RPMI8226 (cell line): ENCODE measurements at places on chromosomes 1 and 21.

DNA sequence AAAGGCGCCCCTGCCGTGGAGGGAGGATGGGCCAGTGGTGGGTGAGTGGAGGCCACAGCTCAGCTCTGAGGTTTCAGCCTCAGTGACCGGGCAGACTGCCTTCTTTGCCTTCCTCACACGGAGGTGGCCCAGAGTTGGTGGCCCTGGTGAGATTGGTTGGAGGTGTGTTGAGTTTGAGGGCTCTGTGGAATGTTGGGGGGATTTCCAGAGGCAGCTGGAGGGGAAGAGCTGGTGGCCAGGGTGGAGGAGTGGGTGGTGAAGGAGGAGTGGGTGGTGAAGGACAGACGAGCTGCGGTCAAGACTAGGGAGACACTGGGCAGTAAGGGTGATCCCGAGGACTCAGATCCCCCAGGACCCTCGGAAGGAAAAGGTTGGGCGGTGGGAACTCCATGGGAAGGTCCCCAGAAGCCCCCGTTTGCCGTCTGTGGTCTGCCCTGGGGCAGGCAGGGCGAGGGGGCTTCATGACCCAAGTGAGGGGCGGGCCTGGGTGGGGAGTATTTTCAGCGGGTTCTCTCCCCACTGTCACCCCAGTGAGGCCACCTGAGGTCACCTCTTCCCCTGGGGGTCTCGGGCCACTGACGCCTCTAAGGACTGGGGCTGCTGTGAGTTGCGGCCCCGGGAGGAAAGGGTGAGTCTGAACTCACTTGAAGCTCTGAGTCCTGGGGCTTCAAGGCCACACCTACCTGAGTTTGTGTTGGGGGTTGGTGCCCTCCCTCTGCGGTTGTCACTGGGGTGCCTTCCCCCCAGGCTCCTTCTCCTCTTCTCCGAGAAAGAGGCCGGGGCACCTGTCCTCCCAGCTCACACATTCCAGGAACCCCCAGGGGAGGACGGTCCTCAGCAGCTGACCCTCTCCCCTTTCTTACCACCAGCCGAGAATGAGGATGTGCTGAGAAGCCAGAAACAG, 22.7 kb upstream of the PIK3CD start:
- DNase-seq: no peak

DNA sequence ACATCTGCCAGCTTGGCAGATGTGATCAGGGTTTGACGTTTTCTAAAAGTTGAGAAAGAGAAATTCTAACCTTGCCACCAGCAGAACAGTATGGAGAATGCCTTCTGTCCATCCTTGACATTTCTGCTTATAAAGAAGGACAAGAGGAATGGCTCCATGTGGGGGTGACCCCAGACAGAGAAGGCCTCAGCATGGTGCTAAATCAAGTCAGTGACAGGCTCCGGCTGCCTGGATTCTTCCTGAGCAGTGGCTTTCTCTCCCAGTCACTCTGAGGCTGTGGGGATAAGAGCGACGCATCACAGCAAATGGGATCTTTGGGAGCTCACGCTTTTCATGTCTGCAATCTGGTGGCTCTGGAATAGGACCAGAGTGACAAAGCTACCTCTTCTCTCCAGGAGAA, 640.2 kb upstream of the CAMK1G start:
- no peak for DNase-seq

DNA sequence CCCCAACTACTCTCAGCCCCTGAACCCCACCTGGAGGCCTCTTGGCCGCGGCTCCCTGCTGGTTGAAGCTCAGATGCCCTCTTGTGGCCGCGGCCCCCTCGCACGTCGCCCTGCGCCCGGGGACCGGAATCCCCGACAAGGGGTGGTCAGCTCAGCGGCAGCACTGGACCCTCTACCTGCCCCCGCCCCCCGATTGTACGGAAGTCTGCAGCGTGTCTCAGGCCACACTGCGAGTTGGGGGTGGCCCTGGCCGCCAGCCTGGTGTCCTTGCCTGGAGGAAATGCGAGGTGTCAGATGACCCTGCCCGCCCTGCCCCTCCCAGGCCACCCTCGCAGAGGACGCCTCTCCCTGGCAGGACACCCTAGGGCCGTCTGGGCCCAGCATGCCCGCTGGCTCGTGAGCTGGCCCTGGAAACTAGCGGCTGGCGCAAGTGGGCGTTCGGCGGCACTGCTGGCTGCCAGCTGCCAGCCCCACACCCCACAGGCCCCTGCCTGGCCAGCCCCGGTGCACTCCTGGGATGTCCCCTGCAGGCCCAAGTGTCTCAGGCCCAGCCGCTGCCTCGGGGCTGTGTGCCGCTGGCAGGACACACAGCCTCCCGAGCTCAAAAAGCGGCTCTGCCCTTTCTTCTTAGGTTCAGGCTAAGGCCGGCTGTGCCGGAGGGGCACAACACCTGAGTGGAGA, 60.8 kb downstream of the EDN2 start:
- peak; percentile 68 for DNase-seq

- no peak for DNase-seq
Observed at GRCh38 chr1:227298512-227299240, 19.6 kb downstream of the CDC42BPA start.

GRCh38 chr1:15100880-15101760, 52.4 kb upstream of the TMEM51 start:
- DNase-seq: no peak

DNA sequence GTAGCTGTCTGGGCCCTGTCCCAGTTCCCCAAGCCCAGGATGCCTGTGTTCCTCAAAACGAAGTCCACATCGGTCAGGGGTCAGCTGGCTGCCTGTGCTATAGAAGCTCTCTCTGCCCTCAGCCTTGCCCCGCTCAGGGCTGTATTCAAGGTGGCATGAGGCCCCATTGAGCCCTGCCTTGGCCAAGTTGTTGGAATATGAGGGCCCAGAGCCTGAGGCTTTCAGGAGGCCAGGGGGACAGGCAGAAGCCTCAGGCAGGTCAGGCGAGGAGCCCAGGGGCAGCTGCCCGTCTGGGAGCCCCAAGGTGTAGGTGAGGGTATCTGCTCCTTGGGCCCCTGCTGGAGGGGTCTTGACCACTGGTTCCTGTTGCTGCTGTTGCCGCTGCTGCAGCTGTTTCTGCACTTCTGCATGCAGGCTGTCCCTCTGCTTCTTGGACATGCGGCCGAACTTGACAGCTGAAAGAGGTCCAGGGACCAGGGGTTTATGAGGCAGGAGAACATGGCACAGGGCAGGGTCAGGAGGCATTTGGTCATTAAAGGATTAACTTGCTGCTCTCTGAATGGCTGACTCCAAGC, 9.8 kb upstream of the LINGO4 start:
- DNase-seq: no peak

DNA sequence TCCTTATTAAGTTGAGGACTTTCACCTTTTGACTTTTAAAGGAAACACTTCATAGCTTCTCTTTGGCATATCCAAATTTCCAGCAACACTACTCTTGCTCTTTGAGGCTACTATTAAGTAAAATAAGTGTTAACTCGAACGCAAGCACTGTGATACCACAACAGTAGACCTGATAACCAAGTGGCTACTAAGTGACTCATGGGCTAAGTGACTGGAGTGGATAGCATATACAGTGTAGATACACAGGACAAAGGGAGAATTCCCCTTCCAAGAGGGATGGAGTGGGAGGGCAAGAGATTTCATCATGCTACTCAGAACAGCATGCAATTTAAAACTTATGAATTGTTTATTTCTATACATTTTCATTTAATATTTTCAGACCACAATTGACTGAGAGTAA, 9.8 kb upstream of the KCNA3 start:
- DNase-seq: no peak
